ENCODE measurements at places on chromosomes 16 and 17. TPM values are rescaled to one million over a fixed set of nuclear protein-coding genes. Genes with fewer than 3 reads are reported as not detected.

RNF43 gene
- 4.6 TPM for total RNA-seq

TBC1D3I gene
- total RNA-seq = not detected

CNGB1 gene
- total RNA-seq = 1.3 TPM

KRT15 gene
- total RNA-seq = 92.7 TPM

LGALS9B gene
- not detected for total RNA-seq

SLC22A31 gene
- not detected for total RNA-seq

BRD7 gene
- total RNA-seq = 37.7 TPM

RPS6KB1 gene
- 12.3 TPM for total RNA-seq

DLX4 gene
- total RNA-seq = not detected

PRSS53 gene
- 0.96 TPM for total RNA-seq

ZACN gene
- not detected for total RNA-seq

ABCA6 gene
- under 0.01 TPM for total RNA-seq

DCUN1D3 gene
- 18.3 TPM for total RNA-seq

TEX19 gene
- not detected for total RNA-seq

FAM83G gene
- 44.8 TPM for total RNA-seq

GFAP gene
- not detected for total RNA-seq

AIPL1 gene
- total RNA-seq = not detected

CA4 gene
- total RNA-seq = not detected

SLX4 gene
- 1.7 TPM for total RNA-seq

OR3A3 gene
- total RNA-seq = not detected

TERB1 gene
- total RNA-seq = 0.21 TPM

ITGA2B gene
- not detected for total RNA-seq

PIK3R6 gene
- not detected for total RNA-seq

ZCCHC14 gene
- 4.8 TPM for total RNA-seq

WNT9B gene
- total RNA-seq = not detected

C17orf50 gene
- total RNA-seq = not detected

PNPO gene
- total RNA-seq = 46.9 TPM

CDRT15 gene
- total RNA-seq = not detected

RMI2 gene
- total RNA-seq = 5.3 TPM

SLC52A1 gene
- total RNA-seq = 1.7 TPM

INTS2 gene
- 20.5 TPM for total RNA-seq

ZDHHC1 gene
- 3.6 TPM for total RNA-seq

TMEM11 gene
- 21.7 TPM for total RNA-seq

FOXJ1 gene
- total RNA-seq = not detected

AANAT gene
- total RNA-seq = not detected

GNGT2 gene
- not detected for total RNA-seq

ACSM3 gene
- total RNA-seq = 2.4 TPM

XYLT2 gene
- total RNA-seq = 41.4 TPM

Data from tracheal epithelial cell (primary cell).